ENCODE measurements at places on chromosomes 2 and 18.

DNA sequence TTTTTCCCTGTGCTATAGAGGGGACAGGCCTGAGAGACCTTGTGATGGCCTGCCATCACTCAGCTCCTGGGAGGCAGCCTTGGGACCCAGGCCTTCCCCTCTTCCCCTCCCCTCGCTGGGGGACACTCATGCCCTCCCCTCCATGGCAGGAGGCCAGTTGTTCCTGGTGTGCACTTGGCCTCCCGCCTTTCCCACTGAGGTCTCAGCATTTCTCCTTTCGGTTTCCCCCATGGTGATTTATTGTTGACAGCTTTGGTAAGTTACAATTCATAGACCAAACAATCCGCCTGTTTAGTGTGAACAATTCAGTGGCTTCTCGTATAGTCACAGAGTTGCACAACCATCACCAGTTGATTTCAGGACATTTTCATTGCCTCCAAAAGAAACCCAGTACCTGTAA is 10.2 kb upstream of the CNDP1 start:
- peak; percentile 59 for DNase-seq

DNA sequence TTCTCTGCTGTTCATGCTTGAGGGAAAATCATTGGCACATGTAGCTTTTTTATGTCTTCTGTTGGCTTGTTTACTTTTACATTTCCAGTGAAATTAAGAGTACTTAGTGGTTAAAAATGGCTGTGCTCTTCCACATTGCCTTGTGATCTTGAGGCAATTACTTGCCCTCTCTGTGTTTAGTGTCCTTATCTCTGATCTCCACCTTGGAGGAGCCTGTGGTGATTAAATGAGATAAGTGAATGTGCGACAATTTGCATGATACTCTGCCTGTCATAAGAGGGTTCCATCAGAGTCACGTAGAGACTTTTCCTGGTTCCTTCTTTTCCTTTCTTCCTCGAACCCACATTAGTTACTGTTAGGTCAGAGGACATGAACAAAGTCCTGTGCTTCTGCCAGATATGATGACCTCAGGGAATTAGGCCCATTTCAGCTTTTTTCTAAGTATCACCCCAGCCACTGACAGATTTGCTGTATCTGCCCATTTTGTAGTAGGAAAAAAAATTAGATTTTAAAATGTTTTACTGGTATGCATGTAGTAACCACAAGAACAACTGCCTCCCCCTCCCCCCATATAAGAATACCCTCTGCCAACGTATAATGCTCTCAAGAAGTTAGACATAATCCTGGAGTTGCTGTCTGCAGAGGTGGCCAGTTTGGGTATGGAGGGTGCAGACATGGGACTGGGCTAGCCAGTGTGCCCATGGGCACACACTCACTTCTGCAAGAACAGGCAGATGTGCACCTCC is 51.9 kb downstream of the TET3 start:
- no peak for DNase-seq

GRCh38 chr18:48295586-48296311 is 113.4 kb downstream of the ZBTB7C start:
- no peak for DNase-seq

DNA sequence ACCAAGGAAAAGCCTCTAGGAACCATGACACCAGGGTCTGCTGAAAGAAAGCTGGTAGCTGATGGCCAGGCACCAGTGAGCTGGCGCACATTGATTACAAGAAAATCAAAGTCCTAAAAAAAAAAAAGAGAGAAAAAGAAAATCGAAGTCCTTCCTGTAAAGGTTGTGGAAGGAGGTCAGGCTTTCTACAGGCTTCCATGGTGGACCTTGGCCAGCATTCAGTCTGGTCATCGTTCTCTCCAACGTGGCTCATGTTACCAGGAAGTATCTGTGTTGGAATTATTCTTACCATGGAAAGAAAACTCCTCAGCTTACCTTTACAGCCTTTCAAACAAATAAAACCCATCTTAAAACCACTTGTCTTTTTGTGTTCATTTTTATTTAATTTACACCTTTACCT is 65.6 kb downstream of the CYB5A start:
- no peak for DNase-seq

GRCh38 chr2:74493546-74493945 is 5.9 kb downstream of the LBX2 start:
- no peak for DNase-seq

Data from sigmoid colon (tissue), 7 donors.